Stimulated activated CD8-positive, alpha-beta memory T cell treated with anti-CD3 and anti-CD28 coated beads, Interleukin-4, amount 100 ng/mL, for 1 hour (primary cell): ENCODE measurements at places on chromosomes 5 and 9.

DNA sequence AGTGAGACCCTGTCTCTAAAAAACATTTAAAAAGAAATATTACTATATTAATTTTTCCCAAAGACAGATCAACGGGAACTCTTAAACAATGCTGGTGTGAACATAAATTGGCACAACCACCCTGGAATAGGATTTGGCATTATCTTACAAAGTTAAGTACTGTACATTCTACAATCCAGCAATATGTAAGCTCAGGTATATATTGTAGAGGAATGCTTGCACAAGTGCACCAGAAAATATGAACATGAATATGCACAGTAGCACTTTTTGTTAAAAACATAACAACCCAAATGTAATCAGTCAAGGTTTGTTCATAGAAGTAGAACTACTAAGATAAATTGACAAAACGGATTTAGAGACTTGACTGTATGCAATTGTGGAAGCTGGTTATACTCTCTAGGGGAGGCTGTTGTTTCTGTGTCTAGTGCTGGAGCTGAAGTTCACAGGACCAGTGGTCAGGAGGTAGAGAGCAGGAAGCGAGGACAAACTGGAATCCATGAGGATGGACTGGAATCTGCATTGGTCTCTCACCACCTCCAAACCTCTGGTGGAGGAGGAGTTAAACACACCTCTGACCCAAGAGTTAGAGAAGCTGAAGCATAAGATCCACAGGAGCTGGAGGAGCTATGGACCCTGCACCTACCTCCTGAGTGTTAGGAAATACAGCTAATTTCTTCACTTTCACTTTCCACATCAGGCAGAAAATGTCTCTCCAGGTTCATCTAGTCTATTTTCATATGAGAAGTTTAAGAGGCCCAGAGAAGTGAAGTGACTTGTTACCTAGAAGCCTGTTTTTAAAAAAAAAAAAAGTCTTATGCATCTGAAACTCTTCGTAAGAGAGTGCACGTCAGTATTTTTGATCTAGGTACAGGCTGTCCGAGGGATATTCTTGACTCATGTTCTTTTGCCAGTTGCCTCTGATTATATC, 20.3 kb upstream of the RIC1 start:
- no peak for DNase-seq

GRCh38 chr5:3056866-3057265, 305.4 kb upstream of the IRX2 start:
- DNase-seq = no peak

DNA sequence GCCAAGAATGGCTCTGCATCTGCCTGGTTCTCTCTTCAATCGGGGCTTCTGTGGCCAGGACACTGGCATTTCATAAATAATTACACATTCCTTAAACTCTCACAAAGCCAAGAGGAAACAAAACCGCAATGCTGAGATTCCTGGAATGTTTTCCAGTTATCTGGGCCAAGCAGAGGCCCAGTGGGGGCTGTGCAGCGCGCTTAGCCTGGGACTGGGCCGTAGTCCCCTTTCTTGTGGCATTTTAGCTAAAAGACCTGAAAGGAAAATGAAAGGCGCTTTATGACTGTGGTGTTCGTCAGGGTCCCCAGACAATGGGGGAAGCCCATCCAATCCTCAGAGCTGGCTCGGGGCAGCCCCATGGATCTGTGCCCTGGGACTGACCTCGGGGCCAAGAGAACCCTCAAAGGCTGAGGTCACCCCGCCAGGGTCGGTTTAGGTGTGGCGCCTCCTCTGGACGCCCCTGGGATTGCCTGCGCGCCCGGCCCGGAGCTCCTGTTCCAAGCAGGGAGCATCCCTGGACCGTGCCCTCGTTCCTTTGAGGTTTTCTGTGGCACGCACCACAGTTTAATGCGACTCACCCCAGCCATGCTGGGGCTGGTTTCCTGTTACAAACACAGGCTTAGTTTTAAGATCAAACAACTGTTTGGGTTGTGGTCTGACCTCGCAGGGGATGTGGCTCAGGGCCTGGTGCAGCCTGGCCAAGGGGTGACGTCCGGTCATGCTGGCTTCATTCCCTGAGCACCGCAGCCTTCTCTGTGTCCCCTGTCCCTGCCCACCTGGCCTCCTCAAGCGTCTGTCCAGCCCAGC, 51.5 kb upstream of the NKD2 start:
- no peak for DNase-seq

GRCh38 chr5:133552925-133553525, 59.3 kb downstream of the FSTL4 start:
- DNase-seq = peak; percentile 9

GRCh38 chr9:36980148-36980974, 53.7 kb downstream of the PAX5 start:
- no peak for DNase-seq

DNA sequence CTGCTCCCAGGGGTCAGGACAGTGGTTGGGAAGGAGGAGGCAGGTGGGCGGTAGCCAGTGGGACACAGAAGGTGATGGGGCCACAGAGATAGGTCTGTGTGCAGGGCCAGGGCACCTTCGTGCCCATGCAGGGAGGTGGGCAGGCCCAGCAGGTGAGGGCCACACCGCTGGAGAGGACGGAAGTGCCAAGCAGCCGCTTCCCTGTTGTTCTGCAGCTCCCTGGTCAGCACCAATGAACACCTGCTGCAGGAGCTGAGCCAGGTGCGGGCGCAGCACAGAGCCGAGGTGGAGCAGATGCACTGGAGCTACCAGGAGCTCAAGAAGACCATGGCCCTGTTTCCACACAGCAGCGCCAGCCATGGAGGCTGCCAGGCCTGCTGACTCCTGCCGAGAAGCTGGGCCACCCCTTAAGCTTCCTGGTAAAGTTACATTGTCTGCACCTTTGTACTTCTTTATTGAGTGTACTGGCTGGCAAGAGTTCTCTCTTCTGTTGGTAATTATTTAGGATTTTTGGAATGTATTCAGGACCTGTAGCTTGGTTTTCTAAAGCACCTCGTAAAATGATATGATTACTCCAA, 40.3 kb downstream of the TPPP start:
- no peak for DNase-seq
